ENCODE measurements at places on chromosomes 11 and 22. TPM values are rescaled to one million over a fixed set of nuclear protein-coding genes. Genes with fewer than 3 reads are reported as not detected.
A peak's percentile ranks its signal among the peaks of the same experiment; 100 is the strongest.

TRIM22 gene
- total RNA-seq = 52.1 TPM

MPPED2 gene
- total RNA-seq = 163 TPM

- no peak for DNase-seq
Observed at GRCh38 chr22:19035474-19036228, 86.6 kb downstream of the DGCR2 start.

DNA sequence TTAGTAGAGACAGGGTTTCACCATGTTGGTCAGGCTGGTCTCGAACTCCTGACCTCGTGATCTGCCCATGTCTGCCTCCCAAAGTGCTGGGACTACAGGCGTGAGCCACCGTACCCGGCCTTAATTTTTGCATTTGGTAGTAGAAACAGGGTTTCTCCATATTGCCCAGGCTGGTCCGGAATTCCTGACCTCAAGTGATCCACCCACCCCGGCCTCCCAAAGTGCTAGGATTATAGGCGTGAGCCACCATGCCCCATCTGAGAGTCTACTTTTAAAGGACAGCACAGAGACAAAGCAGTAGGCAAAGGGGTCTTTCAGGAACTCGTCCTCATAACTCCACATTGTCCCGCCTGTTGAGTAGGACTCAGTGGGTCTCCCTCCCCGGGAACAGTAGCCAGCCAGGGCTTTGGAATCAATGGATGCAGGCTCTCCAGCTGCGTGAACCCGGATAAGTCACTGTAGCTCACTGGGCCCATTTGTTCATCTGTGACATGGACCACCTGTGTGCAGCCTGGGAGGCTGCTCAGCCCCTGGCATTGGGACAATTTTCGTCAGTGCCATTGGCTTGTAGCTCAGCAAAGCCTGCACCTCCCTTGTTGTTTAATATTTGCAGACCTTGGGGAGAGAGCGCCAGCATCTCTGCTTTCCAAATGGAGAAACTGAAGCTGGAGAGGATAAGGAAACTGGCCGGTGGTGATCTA is 86.1 kb downstream of the ARHGAP8 start:
- no peak for DNase-seq

GRCh38 chr11:69368119-69368880 is 74.3 kb downstream of the MYEOV start:
- DNase-seq = no peak

- no peak for DNase-seq
Observed at GRCh38 chr11:21861314-21861713, 331.6 kb upstream of the ANO5 start.

- no peak for DNase-seq
Observed at GRCh38 chr22:44204739-44205515, 24.2 kb downstream of the PARVG start.

- DNase-seq = no peak
Observed at GRCh38 chr11:61636676-61637075, 43.5 kb upstream of the DAGLA start.

GRCh38 chr11:67283481-67283963 is 5.6 kb upstream of the ANKRD13D start:
- no peak for DNase-seq

DNA sequence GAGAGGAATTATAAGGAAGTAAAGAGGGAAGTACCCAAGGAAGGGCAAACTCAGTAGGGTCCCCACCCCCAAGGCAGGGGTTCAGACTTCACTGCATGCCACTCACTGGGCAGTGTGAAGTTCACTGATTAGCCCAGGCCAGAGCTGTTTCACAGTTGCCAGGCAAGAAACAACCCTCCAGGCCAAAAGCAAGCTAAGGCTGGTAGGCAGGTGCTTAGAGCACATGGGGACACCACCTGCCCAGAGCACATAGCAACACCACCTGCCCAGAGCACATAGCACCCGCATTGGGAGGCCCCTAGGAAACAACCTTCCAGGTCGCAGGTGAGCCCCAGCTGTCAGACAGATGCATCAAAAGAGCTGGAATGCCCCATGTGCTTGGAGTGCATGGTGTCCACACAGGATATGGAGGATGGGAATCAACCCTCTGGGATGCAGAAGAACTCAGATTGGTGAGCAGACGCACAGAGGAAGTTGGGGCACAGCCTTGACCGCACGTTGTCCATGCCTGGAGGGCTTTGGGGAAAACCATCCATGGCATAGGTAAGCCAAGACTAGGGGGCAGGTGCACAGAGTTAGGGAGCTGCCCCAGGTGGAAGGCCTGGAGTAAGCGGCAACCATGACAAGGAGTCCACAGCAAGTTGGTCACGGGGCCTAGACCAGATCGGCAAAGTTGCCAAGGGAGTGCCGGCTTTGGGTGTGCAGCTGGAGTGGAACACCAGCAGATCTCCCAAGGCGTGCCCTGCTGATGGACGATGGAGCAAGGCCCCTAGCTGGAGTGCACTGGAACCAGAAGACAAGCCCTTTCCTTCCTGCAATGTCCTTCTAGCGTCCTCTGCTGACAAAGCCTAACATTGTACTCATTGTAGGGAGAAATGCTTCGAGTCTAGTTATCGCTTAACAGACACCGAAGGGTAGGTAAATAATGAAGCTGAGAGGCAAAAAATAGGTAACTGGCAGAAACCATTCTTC is 7.8 kb upstream of the TMEM216 start:
- DNase-seq = no peak

DNA sequence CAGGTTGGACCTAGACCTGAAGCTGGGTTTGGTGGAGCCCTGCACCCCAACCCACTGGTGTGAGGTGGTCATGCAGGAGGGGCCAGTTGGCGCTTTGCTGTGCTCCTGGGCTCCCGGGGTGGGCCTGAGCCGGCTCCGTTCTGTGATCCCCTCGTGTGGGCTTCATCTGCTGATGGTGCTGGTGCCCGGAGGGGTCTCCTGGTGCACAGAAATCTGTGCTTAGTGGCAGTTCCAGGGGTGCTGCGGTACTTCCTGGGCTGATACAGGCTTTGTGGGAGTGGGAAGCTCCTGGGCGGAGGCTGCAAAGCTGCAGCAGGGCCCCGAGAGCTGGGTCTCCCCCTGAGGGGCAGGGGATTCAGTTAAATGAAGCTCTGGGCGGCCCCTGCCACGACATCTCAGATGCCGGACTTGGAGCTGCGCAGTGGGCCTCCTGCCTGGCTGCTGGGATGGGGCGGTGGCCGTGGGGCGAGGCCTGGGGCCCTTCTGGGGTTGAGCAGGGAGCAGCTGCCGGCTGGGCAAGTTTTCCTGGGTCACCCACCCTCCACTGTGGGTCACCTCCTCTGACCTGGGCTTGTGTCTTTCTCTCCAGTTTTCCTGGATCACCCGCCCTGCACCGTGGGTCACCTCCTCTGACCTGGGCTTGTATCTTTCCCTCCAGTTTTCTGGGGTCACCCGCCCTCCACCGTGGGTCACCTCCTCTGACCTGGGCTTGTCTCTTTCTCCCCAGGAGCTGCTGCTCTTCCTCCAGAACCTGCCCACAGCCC is 410.5 kb downstream of the TBC1D22A start:
- DNase-seq = peak; percentile 19

DNA sequence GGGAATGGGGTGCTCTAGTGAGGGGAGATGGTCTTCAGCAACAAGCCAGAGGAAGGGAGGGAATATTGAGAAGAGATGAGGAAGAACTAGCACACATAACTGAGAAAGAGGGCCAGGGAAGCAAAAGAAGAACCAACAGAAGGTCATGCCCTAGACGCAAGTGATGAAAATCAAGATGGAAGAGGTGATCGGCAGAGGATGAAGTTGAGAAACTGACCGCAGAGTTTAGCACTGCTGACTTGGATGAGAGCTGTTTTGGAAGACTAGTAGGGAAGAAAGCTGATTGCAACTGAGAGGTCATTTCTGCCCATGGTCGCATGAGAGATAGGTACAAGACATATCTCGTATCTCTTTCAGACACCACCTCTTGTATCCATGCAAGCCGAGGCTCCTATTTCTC is 2.9 kb downstream of the SPINDOC start:
- DNase-seq = no peak

P2RY2 gene
- total RNA-seq = 4.5 TPM

LINC01488 gene
- not detected for total RNA-seq
